ENCODE measurements at places on chromosomes 1 and 21.

DNA sequence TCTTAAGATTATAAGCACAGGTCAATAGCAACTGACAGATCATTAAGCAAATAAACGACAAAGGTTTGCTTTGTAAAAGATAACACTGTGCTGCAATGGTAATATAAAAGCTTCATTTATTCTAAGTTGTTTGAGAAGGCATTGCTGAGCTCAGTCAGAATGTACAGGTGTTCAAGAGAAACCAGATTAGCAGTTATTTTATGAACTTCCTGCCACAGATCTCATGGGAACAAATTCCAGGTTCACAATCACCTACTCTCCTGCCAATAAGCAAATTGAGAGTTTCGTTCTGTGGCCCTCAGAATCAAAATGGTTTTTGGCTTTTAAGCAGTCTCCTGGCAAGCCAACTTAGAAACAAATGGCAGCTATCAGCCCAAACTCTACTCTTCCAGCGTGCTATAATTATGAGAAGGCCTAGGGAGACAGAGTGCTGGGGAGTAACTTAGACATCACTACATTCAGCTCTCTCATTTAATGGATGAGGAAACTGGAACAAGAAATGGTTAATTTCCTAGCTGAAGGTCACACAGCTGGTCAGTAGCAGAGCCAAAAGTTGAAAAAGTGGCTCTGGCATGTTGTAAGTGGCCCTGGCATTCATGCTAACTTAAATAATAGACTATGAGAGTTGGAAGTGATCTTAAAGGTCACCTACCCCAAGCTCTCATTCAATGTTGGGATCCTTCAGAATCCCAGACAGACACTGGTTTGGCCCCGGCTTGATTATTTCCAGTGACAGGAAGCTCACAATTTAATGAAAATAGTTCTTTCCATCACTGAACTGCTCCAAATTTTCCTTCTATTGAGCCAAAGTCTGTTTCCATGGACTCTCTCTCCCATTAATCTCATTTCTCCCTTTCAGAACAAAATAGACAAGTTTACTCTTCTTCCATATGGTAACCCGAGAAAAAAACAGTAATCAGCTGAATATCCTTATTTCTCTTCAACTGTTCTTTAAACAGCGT is 82.6 kb upstream of the EDEM3 start:
- no peak for DNase-seq

DNA sequence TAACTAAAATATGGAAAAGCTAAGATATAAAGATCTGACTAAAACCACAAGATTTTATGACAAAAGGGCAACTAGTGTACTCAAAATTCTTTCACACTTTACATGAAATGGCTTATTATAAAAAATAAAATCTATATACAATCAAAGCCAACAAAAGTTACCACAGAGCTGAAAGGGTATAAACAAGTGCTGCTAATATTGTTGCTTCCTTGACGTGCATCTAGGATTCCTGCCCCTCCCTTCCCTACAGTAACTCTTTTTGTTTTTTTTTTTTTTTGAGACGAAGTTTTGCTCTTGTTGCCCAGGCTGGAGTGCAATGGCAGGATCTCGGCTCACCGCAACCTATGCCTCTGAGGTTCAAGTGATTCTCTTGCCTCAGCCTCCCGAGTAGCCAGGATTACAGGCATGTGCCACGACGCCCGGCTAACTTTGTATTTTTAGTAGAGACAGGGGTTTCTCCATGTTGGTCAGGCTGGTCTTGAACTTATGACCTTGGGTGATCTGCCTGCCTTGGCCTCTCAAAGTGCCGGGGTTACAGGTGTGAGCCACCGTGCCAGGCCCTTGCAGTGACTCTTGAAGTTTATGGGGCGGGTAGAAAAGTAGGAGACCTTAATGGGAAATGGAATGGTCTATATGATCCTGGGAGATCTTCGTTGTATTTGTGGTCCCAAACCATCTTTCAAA is 4.5 kb downstream of the SRSF4 start:
- no peak for DNase-seq

DNA sequence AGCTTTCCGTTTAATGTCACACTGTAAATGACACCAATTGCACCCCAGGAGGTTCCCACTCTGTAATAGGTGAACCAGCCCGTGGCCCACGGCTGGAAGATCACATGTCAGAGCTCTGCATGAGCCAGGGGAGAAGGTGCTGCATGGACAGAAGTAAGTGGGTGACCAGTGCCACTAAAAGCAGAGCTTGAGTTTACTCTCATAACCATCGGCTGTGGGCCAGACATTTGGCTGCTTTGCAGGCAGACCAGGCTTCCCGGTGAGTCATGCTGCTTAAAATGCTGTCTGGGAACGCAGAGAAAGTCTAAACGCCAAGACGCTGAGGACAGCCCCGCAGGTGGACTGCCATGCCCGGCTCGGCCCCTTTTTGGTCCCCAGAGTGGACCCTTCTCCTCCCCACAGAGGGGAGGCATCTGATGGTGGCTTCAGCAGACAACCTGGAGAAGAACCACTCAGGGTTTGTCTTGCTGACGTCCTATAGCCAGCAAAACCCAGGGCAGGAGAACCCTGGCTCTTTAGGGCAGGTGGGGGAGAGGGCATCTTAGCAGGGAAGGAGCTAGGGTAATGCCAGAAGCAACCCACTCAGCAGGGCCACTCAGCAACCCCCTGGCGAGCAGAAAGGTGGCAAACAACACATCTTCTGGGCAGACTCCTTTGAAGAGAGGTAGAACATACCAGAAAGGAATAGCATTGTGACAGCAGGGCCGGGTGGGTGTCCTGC is 7.3 kb downstream of the KIAA2013 start:
- DNase-seq = no peak

DNA sequence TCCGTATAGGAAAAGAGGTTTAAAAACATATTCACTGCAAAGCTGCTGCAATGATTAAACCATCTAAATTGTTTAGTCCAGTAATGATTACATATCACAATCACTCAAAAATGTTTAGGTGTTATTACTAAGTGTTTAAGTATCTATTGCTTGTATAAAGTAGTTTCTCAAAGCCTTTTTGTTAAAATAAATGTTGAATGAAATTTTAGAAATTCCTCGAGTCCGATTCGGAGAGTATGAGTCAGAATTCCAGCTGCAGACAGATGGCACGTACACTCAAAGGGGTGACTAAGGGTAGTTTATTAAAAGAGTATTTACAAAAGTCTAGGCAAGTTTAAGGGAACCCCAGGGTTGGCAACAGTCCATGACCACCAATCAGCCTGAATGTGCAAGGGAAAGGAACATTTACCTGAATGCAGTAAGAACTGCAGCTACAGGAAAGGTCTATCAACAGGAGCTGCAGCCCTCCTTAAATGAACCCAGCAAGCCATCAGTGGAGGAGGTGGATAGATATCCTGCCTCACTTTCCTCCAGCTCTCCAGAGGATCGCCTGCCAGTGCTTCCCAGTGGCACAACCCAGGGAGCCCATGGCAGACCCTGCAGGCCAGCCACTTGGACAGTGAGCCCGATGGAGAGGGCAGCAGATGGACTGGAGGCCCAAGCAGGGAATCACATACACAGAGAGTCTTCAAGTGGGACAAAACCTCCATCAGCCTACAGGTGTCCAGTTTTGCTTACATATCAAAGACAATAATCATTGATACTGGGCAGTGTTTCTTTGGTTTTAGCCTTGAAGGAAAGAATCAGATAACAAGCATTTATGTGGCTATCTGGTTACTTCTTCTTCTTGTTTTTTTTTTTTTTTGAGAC is 92.1 kb upstream of the SLC44A3 start:
- DNase-seq = no peak

DNA sequence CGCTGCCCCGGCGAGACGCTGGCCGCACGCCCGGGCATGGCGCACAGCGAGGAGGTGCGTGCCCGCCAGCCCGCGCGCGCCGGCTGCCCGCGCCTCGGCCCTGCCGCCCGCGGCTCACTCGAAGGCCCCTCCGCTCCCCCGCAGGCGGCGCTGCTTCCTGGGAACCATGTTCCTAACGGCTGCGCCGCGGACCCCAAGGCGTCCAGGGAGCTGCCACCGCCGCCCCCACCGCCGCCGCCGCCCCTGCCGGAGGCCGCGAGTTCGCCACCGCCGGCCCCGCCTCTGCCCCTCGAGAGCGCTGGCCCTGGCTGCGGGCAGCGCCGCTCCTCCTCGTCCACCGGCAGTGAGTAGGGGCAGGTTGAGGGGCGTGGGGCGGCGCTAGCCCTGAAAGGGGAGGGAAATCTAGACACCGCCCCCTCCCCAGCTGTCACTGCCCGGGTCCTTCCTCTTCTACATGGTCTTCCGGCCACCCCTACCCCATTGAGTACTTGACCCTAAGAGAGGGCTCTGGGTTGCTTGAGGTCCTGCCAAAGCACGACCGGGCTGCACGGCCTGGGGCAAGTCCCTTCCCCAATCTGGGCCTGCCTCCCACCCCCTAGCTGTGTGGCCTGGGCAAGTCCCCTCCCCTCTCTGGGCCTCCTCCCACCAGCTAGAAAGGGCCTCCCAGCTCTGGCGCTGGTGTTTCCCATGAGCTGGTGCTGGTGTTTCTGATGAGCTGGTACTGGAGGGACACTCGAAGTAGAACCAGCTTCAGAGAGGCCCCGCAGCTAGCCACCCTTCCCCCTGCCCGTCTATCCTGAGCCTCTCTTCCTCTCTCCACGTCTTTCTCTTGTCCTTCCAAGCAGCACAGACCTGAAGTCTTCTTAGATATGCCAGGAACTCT is 17.0 kb downstream of the TNFRSF25 start:
- no peak for DNase-seq

DNA sequence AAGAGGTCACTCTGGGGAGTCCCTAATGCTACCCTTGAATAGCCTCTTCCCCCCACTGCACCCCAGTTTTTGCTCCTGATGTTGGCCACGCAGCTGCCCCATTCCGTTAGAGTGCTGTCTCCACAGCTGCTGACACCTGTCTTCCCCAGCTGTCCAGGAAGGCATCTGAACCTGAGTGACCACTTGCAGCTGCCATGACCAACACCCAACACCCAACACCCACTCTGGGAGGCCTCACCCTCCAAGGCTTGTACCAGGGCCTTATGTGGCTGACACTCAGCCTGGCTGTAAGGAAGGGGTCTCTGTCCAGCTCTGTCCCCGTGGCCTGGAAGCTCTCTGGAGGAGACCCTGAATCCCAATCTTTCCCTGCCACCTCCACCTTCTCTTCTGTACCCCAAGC is 26.7 kb upstream of the LDLRAP1 start:
- no peak for DNase-seq

GRCh38 chr1:243956450-243956849 is 94.6 kb upstream of the ZBTB18 start:
- DNase-seq = no peak

- DNase-seq = no peak
These were observed 22.4 kb upstream of the KCNA2 start for GRCh38 chr1:110628323-110629105.

DNA sequence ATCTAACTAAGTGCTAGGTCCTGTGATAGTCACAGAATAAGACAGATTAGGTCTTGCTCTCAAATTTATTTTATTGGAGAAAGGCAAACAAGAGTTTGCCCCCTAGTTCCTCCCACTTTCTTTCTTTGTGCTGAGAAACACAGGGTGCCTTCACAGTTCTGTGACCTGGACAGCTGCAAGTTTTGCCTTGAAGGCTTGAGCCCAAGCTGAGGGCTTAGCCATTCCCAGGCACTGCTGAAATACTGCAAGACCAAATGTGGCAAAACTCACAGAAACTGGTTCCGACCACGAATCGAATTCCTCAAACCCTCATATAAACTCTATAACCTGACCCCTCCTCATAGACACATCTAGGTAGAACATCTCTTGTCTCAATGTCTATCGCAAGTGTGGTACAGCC is 227.9 kb downstream of the RERE start:
- DNase-seq = no peak

DNA sequence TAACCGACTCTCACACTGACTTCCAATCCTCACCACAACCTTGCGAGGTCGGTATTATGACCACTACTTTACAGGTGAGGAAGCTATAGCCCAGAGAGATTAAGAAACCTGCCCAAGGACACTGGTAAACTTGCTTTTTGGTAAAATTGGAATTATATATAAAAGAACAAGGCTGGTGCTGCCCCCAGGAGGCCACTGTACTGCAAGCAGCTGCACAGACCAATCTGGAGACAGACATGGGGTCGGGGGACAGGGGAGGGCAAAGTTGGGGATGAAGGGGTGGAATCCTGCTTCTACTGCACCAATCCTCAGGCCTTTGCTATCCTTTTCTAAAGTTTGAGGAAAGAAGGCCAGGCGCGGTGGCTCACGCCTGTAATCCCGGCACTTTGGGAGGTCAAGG is 280.8 kb downstream of the SPATA17 start:
- DNase-seq = no peak

Measured in iPS DF 6.9 (cell line).